ENCODE measurements at places on chromosomes 13 and 19.

- no peak overlapping the region for H3K4me3 ChIP-seq
- H3K27me3 ChIP-seq: peaks cover 3% of the 10 kb centered on the region
- DNase-seq: peak; percentile 96
- H3K27ac ChIP-seq: no peak overlapping the region
- H3K36me3 ChIP-seq: no peaks in the 10 kb centered on the region
Observed at GRCh38 chr19:6092329-6093286, 17.7 kb downstream of the RFX2 start.

DNA sequence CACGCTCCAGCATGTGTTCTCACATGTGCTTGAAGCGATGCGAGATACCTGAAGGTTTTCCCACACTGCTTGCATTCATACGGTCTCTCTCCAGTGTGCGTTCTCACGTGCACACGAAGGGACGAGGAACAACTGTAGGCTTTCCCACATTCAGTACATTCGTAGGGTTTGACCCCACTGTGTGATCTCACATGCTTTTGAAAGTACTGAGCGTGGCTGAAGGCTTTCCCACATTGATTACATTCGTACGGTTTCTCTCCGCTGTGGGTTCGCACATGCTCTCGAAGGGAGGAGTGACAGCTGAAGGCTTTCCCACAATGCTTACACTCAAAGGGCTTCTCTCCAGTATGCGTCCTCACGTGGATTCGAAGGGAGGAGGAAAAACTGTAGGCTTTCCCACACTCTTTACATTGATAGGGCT, 11.3 kb downstream of the ZNF77 start:
- no peak overlapping the region for H3K27ac ChIP-seq
- no peak overlapping the region for H3K4me3 ChIP-seq
- peaks cover 35% of the 10 kb centered on the region for H3K36me3 ChIP-seq
- H3K4me1 ChIP-seq: no peaks in the 10 kb centered on the region
- no peaks in the 10 kb centered on the region for H3K27me3 ChIP-seq

- DNase-seq: peak; percentile 62
- no peaks in the 10 kb centered on the region for H3K36me3 ChIP-seq
Observed at GRCh38 chr19:19214892-19215291, 3.1 kb downstream of the NCAN start.

- H3K27ac ChIP-seq: no peak overlapping the region
- H3K4me3 ChIP-seq: no peak overlapping the region
Observed at GRCh38 chr19:12596485-12596884, 14.1 kb downstream of the ZNF490 start.

DNA sequence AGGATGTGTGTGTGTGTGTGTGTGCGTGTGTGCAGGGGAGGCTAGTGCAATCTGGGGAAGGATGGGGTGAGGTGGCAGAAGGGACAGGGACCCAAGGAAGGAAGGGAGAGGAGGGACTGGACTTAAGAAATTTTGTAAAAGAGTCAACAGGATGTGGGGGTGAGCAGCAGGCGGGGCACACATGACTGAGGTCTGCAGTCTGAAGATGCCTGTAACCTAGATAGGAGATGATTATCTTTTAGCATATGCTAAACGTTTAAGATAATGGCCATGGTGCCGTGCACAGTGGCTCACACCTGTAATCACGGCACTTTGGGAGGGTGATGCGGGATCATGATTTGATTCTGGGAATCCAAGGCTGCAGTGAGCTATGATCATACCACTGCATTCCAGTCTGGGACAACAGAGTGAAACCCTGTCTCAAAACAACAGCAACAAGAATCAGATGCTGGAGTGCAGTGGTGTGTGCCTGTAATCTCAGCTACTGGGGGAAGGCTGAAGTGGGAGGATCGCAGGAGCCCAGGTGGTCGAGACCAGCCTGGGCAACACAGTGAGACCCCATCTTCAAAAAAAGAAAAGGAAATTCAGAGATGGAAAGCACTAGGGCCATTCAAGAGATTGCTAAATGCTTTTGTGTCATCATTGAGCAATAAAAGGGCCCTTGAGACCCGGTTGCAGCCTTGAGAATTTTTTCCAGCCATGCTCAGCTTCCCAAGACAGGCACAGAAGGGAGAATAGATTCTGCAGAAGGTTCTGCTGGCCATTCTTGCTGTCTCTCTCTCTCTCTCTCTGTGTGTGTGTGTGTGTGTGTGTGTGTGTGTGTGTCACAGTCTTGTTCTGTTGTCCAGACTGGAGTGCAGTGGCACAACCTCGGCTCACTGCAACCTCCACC, 3.8 kb upstream of the ZNF414 start:
- no peak overlapping the region for H3K4me3 ChIP-seq
- no peaks in the 10 kb centered on the region for H3K27me3 ChIP-seq
